HTR-8/SVneo (cell line): ENCODE measurements at places on chromosomes 2 and 18.

GRCh38 chr2:20496076-20496872, 49.4 kb downstream of the RHOB start:
- DNase-seq: peak; percentile 66

DNA sequence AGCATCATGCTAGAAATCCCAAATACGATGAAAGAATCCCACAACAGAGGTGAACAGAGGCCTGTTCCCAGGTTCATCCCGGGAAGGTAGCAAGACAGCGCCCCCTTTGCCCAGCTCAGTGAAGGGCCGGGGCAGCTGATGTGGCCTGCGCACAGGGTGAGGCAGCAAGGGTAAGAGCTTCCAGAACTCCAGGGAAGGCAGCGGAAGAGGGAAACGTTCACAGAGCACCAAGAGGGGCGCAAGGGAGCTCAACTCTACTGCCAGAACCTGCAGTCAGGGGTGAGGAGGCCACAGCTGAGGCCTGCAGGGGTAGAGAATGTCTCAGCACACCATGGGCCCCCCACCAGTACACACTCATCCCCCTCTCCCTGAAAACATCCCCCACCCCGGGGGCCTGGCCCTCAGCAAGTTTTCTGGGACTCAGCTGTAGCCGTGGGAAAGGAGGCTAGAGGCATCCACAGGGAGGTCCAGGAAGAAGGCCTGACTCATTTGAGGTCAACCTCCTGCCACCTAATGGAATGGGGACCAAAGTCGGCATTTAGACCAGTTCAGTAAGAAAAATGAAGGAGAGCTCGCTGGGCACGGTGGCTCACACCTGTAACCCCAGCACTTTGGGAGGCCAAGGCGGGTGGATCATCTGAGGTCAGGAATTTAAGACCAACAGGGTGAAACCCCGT, 95.6 kb upstream of the ASAP2 start:
- no peak for DNase-seq

DNA sequence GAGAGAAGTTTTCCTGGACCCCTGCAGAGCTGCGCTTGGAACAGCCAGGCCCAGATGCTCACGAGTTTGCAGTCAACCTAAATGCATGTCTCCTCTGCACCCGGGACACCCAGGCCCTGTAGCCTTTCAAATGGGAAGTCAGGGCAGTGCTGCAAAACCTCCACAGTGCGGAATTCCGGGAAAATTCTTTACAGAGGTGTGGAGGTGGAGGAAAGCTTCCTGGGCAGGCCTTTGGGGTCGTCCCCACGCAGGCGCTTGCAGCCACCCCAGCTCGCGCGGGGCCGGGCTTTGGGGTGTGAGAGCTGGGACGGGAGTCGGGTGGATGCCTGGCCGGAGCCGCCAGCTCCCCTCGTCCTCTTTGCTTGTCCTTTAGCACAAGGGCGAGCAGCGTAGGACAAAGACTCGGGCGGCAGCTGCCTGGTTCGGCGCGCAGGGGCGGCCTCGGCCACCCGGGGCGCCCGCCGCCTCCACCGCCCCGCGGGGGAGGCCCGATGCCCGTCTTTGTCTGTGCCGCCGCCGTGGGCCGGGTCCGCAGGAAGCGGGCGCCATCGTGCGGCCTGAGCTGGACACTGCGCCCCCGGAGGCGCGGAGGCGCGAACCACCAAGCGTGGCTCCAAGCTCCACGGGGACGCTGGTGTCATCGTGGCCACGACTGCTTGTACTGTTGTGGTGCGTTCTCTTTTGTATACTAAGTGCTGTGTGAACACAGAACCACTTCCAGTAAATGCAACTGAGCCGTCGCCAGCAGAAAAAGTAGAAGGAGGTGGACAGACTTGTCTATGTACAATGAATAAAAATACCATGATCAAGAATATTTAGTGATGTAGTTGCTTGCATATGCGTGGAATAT, 28.2 kb upstream of the BCL11A start:
- DNase-seq: peak; percentile 78

DNA sequence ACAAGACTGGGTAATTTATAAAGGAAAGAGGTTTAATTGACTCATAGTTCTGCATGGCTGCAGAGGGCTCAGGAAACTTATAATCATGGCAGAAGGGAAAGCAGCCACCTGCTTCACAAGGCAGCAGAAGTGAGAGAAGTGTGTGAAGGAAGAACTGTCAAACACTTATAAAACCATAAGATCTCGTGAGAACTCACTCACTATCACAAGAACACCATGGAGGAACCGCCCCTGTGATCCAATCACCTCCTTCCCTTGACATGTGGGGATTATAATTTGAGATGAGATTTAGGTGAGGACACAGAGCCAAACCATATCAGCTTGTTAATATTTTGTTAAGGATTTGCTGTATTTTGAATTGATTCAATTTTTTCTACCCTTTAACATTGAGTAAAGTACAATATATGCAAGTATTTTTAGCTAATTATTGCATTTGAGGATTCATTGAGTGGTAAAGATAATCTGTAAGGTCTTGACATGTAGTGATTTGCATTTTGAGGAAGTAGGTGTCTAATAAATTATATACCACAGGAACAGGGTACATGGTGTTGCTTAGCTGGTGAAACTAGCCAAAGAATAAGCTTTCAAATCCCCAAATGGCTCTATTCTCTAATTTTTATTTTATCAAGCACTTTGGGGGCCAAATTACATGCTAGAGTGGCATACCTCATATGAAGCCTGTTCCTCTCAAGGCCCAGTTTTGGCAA, 3.9 kb upstream of the C2orf69 start:
- no peak for DNase-seq

GRCh38 chr2:206408323-206409320, 34.7 kb upstream of the ADAM23 start:
- no peak for DNase-seq

DNA sequence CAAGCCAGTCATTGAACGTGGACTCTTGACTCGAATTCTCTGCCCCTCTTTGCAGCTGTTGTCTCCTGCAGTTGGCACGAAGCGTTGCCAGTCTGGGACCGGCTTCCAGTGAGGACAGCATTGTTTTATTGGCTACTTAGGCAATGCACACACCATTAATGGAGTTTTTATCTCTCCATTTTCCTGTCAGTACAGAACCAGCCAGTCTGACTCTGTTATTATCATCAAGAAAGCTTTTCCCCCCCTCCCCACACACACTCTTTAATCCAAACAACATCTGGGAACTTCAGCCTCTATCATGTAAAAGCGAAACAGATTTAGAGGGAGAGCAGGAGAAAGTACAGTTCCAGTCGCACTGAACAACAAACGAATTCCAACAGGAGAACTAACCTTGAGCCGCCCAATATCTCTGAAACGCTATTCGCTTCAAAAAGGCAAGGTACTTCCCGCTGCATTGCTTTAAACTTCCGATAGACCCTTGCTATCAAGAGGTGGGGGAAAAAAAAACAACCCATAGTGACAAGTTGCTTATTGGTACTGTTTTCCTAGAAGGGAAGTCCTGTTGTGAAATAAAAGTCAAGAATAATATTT, 38.2 kb downstream of the ACVR1 start:
- no peak for DNase-seq

DNA sequence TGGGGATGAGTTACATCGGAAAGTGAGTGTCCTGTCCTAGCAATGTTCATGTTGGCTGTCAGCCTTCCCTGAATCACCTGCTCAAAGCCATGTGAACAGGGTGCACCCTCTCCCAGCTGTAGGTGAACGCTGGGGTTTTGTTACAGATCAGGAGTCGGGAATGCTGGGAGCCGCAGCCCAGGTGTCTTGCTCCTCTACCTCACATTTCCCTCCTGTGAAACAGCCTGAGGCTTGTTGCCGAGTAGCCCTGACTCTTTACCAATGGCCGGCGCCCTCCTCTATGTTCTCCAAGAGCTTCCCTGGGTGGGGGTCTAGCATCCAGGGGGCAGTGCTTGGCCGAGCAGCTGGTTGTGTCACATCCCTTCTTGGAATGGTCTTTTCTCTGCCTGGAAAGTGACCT, 164.7 kb downstream of the SH3RF3 start:
- no peak for DNase-seq

DNA sequence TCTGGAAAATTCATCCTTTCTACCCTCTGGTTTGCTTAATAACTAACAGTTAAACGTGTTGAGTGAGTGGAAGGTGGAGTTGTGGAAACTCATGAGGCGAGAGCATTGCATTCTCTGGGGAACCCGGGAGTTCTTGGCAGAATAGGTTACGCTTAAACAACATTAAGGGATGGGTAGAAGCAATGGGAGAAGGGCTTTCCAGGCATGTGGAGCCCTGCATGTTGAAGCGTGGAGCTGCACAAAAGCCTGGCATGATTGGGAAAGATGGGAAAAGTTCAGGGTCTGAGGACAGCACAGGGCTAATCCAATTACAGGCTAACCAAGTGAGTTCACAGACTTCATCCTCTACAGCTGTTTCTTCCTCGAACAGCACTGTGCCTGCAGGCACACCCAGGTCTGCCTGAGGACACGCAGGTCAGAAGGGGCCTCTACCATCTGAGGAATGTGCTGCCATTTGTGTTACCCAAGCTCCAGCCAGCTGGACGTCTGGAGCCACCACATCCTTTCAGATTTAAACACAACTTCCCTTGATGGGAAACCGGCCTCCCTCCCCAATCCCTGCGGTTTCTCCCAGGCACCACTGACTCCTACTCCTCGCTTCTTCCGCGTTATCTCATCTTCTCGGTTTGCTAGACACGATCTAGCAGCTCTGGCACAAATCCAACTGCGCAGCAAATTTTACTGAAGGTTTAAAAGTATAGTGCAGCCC, 164.2 kb downstream of the ANTXR1 start:
- peak; percentile 89 for DNase-seq

- DNase-seq: no peak
Measured at GRCh38 chr18:3162181-3162580, 57.6 kb downstream of the MYOM1 start.

- peak; percentile 23 for DNase-seq
Measured at GRCh38 chr2:187581125-187581896, 27.1 kb upstream of the TFPI start.

DNA sequence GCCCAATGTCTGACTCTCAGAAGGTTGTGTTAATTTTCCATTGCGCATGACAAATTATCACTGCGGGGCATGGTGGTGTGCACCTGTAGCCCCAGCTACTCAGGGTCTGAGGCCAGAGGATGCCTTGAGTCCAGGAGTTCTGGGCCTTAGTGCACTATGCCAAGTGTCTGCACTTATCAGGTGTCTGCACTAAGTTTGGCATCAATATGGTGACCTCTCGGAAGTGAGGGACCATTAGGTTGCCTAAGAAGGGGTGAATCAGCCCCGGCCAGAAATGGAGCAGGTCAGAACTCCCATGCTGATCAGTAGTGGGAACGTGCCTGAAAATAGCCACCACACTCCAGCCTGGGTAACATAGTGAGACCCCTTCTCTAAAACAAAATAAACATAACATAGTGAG, 61.7 kb upstream of the ZNF532 start:
- DNase-seq: no peak

GRCh38 chr2:191358325-191359025, 113.3 kb downstream of the MYO1B start:
- DNase-seq: no peak

DNA sequence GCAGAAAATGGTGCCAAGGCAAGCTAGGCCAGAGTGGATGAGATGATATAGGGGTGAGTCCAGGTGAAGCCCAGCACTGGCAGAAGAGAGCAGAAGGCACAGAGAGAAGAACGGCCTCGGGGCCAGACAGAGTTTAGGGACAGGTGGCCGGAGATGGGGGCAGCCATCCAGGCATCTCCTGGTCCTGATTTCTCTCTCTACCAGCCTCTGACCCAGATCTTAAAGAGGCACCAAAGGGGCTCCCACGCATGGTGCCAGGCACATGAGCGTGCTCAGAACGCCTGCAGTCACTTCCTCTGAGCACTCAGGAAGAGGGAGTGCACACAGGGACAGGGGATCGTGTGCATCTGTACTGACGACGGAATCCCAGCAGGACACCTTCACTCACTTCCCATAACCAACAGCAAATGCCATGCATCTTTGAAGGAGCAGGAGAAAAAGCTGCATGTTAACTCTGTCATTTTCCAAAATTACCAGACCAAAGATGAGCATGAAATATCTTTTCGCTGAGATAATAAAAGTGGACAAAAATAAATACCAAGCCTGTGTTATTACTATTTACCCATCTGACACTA, 427.8 kb upstream of the MYT1L start:
- no peak for DNase-seq
